ENCODE measurements at places on chromosomes 3 and 15. TPM values are rescaled to one million over a fixed set of nuclear protein-coding genes. Genes with fewer than 3 reads are reported as not detected.

DNA sequence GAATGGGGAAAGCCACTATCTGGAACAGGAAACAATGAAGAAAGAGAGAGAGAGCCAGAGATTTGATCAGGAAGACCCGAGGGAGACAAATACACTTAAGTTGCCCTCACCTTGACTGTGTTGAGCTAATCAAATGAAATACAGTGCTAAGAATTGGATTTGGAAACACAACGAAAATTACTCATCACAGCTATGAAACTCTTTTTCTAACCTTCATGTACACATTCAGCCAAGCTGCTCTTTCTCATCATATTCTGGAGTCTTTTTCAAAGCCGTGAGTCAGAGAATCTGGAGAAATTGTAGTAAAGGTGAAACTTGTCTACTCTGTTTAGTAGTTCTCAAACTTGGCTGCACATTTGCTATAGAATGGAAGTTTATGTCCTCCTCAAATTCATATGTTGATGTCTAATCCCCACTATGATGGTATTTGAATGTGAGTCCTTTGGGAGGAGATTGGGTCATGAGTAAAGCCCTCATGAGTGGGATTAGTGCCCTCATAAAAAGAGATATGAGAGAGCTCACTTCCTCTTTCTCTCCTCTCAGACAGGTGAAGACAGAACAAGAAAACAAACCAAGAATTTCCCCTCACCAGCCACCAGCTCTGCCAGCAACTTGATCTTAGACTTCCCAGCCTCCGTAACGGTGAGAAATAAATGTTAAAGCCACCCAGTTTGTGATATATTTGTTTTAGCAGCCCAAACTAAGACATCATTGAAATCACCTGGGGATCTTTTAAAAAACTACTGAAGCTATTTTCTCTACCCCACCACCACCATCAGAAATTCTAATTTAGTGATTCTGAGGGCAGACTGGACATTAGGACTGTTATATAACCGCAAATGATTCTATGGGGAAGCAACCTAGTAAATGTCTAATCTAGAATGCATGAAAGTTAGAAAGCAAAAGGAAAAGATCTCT is 143.6 kb upstream of the GRM7 start:
- no peak for DNase-seq

DNA sequence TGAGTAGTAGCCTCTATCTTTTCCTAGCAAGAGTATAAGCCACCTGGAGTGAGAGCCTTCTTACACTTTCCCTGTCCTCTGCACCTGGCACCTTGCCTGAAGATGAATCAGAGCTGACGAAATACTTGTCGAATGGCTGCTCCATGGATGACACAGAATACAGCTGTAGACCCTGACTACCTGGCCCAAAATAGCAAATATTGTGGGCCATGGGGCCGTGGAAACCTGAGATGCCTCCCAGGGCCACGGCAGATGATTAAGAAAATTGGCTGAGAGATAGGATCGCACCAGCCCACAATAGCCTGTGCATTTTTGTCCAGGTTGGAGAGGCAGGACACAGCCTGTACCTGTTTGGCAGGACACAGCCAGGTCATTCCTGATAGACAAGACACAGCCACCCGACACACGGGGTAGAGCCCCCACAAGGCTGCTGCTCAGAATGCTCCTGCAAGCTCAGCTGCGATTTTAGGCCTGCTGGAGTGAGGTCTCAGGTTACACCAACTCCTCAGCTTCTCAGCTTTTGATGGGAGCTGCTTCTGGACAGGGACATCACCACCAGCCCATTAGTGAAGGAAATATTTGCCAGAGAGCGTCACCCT is 22.9 kb upstream of the TPM1 start:
- no peak for DNase-seq

- DNase-seq: no peak
Observed at GRCh38 chr15:96066126-96066525, 264.4 kb upstream of the NR2F2 start.

AGTR1 gene
- total RNA-seq: 8.5 TPM

DNA sequence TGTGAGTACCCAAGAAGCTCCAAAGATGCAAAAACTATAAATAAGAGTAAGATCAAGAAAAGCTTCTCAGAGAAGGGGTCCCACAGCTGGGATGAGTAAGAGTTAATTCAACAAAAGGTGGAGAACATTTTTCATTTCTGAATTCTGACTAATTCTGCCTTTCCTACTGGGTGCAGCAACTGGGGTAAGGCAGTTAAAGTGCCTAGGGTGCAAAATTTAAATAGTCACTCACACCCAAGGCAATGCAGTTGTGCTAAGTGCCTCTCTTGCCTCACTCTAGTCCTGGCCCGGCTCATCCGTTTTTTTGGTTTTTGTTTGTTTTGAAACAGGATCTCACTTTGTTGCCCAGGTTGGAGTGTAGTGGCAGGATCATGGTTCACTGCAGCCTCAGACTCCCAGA is 240.2 kb downstream of the TP63 start:
- no peak for DNase-seq

GRCh38 chr3:179703816-179704215 is 51.0 kb downstream of the USP13 start:
- no peak for DNase-seq
